ENCODE measurements at places on chromosomes 7 and 10. TPM values are rescaled to one million over a fixed set of nuclear protein-coding genes. Genes with fewer than 3 reads are reported as not detected.

Gene TFR2
- 3.1 TPM for polyA plus RNA-seq

Gene CCL26
- not detected for polyA plus RNA-seq

Gene PAX2
- not detected for polyA plus RNA-seq

Gene NPC1L1
- polyA plus RNA-seq: 0.12 TPM

Gene SLC25A13
- 7.1 TPM for polyA plus RNA-seq

Gene CLEC5A
- 1.4 TPM for polyA plus RNA-seq

Gene NEBL
- polyA plus RNA-seq: 2.9 TPM

Gene KIAA1549
- 0.15 TPM for polyA plus RNA-seq

Gene PRSS37
- not detected for polyA plus RNA-seq

Gene GIMAP5
- polyA plus RNA-seq: 10.0 TPM

Gene NUP42
- polyA plus RNA-seq: 15.6 TPM

Gene KCP
- polyA plus RNA-seq: not detected

Gene DNAJC12
- 1.3 TPM for polyA plus RNA-seq

Gene PLAU
- polyA plus RNA-seq: 9.6 TPM

Gene LRRN3
- 0.61 TPM for polyA plus RNA-seq

Gene GSDME
- polyA plus RNA-seq: 2.6 TPM

Gene BTRC
- 3.9 TPM for polyA plus RNA-seq

Gene GOLGA7B
- polyA plus RNA-seq: 0.31 TPM

Gene CYP2E1
- polyA plus RNA-seq: 4.0 TPM

Gene GIMAP8
- 2.9 TPM for polyA plus RNA-seq

Gene C10orf67
- polyA plus RNA-seq: not detected

Gene ODAD2
- polyA plus RNA-seq: not detected

Gene RET
- 1.9 TPM for polyA plus RNA-seq

Gene CAPZA2
- 35.6 TPM for polyA plus RNA-seq

Gene PGAM2
- 5.8 TPM for polyA plus RNA-seq

Gene MRC1
- 7.0 TPM for polyA plus RNA-seq

Gene SEMA3D
- 2.4 TPM for polyA plus RNA-seq

Gene SYCE1
- polyA plus RNA-seq: 0.50 TPM

Gene ZNRF2
- polyA plus RNA-seq: 13.9 TPM

Gene MOGAT3
- polyA plus RNA-seq: not detected
